NCI-H2081 (cell line): ENCODE measurements at places on chromosomes 12 and 14.

DNA sequence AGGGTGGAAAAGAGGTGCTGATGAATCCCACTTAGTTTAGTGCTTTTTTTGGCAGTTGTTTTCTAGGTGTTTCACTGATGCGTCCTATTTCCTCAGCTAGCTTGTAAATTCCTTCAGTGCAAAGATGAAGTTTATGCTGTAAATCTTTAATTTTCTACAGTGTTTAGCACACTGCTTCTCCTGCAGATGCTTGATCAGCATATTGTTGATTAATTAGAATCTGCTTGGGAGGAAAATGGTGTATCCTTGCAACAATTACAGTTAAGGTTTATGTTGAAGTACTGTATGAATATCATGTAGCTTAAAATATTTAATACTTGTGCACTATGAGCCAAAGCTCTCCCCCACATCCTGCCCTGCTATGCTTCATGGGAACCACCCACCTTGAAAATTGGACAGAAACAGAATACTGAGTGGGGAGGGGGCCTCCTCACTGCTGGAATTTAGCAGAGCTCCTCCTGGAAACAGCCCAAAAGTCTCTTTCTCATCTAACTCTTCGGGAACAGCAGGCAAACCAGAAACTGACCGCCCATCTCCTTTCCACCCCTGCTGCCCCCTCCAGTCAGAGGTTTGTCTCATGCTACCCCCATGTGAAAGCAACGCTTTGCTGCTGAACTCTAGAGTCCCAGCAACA is 20.3 kb upstream of the DHRS4 start:
- DNase-seq = no peak

DNA sequence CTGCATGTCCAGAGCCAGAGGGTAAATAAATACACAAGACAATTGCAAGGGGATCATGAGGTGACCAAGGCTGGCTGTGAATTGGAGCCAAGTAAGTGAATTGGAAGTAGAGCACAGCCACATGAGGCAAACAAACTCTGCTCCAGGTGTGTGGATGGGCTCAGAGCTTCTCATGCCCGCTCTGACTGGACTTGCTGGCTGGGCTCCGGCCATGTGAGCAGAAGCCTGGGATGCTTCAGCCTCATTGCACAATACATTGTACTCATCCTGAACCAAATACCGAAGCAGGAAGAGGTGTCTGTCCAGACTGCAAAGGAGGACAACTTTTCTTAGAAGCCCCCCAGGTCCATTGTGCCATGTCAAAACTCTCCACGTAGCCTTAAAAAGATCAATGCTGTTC is 193.0 kb downstream of the TTC8 start:
- no peak for DNase-seq

- no peak for DNase-seq
Measured at GRCh38 chr14:31410048-31410650, 10.2 kb downstream of the HEATR5A start.

GRCh38 chr12:102120886-102121285 is 903 bp downstream of the PARPBP start:
- peak; percentile 14 for DNase-seq

DNA sequence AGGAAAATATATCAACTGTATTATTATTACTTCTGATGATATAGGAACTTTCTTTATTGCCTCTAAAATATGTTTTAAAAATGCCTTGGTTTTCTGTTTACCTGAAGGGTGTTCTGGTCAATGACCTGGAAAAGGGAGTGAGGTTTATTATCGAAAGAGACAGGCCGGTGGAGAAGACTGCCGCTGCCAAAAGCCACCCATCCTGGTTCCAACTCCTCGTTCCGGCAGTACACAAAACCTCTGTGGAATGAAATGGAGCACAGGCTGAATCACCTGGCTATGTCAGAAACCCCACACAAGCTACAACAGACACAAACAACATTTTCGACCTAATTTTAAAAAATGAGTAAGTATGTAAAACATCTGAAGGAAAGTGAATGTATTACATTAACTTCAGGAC is 73.6 kb downstream of the HECTD4 start:
- no peak for DNase-seq

GRCh38 chr14:42950363-42950762 is 1343.7 kb downstream of the LRFN5 start:
- no peak for DNase-seq
